NCI-H2171 (cell line): ENCODE measurements at places on chromosomes 5 and 9.

DNA sequence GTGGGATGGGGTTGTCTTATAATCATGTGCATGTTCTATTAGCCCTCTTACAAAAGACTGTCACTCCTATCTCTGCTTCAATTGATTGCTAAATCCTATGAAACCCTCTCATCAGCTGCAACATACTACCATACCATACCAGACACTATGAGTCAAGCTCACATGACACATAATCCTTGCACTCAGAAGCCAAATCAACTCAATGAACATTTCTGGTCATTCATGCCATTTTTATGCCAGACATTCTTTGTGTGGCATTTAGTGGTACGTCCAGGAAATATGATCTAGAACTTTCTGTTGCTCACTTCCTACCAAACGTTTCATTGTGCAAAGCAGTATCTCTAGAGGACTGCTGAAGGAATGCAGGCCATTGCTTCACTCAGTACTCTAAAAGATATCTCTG lies 159.2 kb upstream of the GNA14 start:
- DNase-seq, result no peak

DNA sequence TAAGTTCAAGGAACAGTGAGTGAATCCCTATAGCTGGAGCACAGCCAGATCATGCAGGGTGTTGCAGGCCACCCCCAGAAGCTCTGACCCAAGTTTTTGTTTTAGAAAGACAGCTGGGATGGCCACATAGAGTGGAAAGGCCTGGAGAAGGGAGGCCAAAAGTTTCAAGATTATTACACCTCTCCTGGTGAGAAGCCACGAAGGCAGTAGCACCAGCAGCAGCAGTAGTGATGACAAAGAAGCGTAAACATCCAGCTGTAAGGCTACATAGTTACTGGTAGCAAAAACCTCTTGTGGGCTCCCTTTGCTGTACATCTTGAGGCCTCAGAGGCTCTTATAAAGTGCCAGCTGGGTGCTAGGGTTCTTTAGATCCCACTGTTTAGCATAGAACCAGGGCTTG lies 11.8 kb downstream of the ADAMTSL1 start:
- DNase-seq, result no peak

- no peak for DNase-seq
Measured at GRCh38 chr9:79551586-79551985, 20.2 kb upstream of the TLE4 start.

DNA sequence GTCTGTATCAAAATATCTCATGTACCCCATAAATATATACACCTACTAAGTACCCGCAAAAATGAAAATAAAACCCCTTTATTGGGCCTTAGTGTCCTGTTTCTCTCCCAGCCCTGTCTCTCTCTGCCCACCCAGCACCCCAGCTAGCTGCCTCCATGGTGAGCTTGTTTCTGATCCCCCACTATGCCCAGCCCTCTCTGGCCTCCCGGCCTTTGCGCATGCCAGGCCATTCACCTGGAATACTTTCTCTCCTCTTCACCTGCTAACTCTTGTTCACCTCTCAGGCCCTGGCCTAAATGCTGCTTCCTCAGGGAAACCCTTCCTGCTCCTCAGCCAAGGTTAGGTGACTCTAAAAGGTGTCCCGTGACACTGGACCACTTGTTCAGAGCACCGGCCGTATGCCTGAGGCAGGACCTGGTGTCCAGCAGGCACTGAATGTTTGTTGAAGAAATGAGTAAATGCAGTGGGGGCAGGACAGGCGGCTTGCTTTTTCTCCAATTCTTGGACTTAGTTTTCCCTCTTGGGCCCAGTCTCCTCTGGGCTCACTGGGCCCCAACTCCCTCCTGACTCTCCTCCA lies 58.5 kb downstream of the PSD2 start:
- no peak for DNase-seq

DNA sequence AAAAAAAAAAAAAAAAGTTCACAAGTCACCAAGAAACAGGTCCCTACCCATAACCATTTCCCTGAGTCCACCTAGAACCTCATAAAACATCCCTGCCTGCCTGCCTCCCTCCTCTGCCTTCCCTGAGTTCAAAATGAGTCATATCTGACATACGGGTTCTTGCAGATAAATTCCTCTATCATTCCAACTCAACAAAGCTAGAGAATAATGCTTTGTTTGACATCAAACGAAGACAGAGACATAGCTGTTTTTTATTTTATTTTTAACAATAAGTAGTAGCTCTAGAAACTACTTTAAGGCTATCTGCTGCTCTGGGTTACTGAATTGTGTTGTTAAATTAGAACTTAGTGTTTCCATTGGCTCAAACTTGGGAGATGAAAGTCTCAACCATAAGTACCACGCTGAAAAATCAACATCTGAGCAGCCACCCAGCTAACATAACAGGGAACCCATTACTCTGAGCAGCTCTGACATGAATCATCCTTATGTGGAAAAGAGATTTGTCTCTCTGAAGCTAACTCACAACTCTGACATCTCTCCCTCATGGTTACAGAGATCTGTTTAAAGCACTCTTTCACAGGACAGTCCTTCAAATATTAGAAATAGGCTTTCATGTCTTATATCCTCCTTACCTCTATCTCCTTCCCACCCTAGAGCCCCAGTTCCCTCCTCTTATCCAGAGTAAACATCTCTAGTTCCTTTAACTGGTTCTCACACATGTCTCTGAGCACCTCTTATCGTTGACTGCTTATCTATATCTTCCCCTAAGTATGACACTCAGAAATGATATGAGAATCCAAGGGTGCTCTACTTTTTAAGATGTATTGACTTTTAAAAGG lies 12.1 kb downstream of the TMEM245 start:
- DNase-seq, result no peak

DNA sequence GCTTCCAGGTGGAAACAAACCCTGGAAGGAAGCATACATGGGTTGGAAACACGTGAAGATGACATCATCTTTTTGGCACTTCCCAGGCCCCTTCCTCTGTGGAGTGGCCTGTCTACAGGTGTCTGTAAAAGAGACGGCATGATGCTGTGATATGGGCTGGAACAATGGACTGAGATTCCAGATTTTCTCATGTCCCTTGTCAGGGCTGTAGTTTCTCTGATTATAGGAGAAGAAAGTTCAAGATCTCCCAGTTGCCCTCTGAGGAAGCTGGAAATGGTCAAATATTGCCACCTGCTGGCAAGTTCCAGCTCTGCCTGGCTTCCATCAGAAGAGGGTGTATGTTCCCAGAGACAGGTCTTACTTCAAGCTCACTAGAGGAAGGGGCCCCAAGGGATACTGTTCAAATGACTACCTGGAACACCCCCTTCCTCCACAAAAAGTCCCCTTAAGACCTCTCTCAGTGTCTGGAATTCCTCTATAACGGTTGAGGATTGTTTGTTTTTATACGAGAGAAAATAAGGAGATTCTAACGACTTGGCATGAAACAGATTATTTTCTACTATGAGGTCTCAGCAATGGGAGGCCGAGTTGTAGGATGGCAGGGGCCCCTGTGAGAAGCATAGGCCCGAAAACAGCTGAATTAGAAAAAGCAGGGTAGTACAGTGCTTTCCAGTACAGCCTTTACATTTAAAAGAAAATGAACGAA lies 7.3 kb upstream of the ANXA6 start:
- DNase-seq, result peak; percentile 27

DNA sequence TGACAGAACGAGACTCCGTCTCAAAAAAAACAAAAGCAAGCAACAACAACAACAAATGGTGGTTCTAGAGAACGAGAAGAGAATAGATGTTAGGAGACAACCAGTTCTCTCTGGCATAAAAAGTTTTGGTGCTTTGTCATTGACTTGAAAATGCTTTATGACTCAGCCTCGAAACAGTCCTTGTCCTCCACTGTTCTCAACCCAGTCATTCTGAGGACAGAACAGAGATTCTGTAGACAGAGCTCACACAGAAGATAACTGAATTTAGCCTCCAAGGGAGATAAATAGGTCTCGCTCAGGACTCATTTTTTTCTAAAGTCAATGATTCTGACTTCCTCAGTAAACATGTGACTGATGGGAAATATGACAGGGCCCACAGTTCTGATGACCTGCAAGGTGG lies 76.0 kb upstream of the FSTL4 start:
- DNase-seq, result no peak

- no peak for DNase-seq
Measured at GRCh38 chr9:5515261-5515650, 4.9 kb downstream of the PDCD1LG2 start.

- no peak for DNase-seq
Measured at GRCh38 chr9:7303907-7304626, 495.5 kb downstream of the DMAC1 start.

GRCh38 chr5:58456486-58456885 lies 3.4 kb downstream of the PLK2 start:
- DNase-seq, result no peak

GRCh38 chr5:139638090-139638735 lies 9.9 kb upstream of the CXXC5 start:
- DNase-seq, result no peak

DNA sequence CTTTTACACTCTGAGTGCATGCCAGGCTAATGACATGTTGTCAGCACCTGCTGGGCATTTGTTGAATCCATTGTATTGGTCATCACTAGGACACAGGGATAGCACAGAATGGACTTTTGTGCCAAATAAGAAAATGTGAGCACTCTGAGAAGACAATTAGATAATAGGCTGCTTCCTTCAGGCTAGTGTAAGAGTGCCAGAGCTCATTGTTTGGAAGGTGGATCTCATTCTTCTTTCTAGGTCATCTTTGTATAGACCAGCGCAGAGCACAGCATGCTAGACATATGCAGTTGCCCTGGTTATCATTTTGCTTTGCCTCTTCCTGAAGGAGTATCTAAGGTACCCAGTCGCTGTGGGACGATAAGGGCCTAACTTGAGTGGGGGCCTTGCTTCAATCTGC lies 493.4 kb upstream of the COX7C start:
- DNase-seq, result no peak

DNA sequence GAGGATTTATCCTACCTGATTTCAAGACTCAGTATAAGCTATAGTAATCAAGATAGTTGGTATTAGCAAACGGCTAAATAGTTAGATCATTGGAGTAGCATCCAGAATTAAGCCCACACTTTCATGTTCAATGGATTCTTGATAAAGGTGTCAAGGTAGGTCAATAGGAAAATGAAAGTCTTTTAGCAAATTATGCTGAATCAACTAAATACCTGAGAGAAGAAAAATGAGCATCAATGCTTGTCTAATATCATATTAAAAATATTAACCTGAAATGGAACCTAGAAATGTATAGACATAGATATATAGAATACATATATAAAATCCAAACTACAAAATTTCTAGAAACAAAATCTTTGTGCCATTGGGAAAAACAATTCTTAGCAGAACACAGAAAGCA lies 685.6 kb downstream of the DTWD2 start:
- DNase-seq, result no peak

GRCh38 chr5:76716456-76717157 lies 681 bp downstream of the F2R start:
- DNase-seq, result no peak

DNA sequence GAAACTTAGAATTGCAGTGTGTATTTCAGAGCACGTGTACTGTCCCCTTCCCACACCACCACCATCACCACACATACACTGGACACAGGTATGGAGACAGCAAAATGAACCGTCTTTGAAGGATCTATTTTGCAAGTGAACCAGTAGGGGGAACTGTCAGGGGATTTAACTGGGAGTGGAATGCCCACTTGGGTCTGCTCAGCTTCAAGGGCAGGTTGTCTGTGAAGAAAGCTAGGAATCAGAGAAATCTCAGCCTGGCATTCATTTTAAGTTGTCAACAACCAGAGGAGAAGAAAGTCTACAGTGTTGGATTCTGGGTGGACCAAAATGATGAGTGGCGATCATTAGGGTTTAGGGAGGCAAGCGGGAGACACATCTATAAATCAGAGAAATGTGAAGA lies 147.0 kb downstream of the DCP2 start:
- no peak for DNase-seq

DNA sequence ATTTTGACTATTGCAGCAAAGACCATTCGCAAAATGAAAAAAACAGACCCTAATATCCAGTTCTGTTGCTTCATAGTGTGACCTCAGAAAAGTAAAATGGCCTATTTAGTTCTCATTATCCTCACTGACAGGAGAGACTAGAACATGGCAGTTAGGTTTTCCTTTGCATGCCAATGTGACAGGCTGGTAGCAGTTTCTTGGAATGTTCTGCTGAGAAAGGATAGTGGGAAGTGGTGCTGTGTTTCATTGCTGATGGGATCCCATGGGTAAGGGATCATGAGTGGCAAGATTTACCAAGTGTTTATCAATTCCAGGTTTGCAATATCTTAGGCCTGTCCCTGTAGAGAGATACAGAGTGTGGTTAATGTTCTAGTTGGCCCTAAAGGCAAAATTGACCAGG lies 88.5 kb downstream of the ACER2 start:
- DNase-seq, result no peak

GRCh38 chr5:159525117-159525516 lies 194.8 kb upstream of the IL12B start:
- no peak for DNase-seq

DNA sequence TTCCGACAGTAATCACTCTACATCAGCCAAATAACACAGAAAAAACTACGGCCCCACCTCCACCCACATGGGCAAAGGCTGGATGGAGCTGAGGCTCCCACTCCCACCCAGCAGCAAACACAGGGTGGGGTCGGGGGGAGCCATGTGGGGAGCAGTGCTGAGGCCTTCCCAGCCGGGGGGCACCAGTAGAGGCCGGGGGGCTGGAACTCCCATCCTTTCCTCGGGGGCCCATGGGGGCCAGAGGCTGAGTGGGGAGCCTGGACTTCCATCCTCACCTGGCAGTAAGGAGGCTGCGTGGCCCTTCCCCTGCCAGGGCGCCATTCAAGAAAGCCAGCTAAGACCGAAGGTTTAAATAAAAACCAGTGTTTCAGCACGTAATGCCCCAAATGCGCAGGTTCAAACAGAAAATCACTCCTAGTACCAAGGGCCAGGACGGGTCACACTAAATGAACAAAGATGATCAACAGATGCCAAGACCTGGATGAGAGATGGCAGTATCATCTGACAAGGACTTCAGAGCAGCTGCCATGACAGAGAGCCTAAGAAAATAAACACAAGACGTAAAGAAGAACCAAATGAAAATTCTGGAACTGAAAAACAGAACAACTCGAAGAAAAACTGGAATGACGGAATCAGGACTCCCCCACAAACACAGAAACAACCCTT lies 9.4 kb downstream of the CCDC127 start:
- no peak for DNase-seq

GRCh38 chr5:79285833-79286232 lies 49.9 kb downstream of the JMY start:
- no peak for DNase-seq

DNA sequence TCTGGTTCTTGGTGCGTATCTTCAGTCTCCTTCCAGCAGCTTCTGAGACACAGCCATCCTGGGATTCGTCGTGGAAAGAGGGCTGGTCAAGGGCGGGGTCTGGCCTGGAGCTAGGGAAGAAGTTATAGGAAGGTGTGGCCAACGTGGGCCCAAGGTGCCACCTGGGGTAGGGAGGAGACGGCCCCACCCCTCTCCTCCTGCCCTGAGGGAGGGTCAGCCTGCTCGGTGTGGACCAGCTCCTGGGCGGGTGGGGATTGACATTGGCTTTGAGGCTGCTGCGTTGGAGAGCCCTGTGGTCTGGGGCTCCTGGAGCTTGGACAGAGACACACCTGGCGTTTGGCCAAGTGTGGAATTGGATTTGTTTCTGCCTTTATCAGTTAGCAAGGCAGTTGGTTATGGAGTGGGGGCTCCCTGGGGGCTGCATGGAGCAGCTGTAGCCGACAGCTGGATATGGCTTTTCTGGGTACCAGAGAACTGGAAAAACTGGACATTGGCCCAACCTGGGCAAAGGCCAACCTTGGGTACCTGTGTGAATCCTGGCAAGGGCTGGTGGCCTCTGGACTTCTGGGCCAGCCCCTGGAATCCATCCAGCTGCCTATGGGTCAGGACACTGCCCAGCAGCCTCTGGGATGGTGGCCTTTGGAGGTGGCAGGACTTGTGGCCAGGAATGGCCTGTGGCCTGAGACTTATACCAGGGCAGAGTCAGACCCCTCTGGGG lies 75.7 kb upstream of the PPP1R26 start:
- DNase-seq, result no peak
